ENCODE measurements at places on chromosomes 5 and 9.

DNA sequence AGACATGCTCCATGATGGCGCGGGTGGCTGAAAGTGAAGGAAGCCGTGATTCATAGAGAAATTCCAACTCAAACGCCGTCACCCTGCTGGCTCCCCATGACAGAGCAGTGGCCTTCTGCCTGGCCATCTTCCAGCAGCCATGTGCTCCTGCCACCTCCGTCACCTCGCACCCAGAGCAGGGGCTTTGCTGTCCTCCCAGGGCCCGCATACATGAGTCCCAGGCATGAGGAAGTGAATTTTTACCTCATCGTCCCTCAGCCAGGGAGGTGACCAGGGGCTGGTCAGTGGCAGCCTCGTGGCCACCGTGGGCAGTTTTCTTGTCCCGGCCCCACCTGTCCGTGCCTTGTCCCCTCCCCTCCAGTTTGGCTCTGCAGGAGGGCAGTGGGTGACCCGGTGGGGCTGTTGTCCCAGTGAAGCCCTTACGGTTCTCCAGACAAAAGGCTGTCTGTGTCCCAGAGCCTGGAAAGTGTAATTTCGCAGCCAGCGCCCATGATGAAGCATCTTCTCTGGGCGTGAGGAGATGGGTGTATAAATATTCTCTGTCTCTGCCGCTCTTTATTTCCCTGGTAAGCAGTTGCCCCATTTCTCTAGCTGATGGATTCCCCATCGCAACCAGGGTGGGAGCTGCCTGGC, 124.0 kb upstream of the LMX1B start:
- no peak overlapping the region for H3K27ac ChIP-seq
- peaks cover 47% of the 10 kb centered on the region for H3K27me3 ChIP-seq
- DNase-seq, result no peak
- peaks cover 4% of the 10 kb centered on the region for H3K4me1 ChIP-seq
- no peak overlapping the region for H3K4me3 ChIP-seq

DNA sequence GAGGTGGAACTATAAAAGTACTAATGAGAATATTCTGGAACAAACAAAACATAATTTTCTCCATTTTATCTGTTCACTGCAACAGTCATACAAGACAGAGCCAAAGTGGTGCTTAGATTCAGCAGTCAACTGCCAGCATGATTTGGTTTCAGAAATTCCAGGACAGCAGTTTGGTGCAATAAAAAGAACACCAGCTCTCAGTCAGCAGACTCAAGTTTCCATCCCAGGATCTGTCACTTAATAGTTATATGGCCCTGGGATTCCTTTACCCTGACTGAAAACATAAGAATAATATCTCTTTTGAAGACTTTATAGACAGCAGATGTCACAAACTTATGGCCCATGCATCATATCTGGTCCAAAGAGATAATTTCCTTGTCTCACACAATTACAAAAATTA, 92.8 kb upstream of the RASEF start:
- no peak overlapping the region for H3K27ac ChIP-seq
- peaks cover 5% of the 10 kb centered on the region for H3K4me1 ChIP-seq
- no peak for DNase-seq
- H3K27me3 ChIP-seq, result no peaks in the 10 kb centered on the region
- H3K4me3 ChIP-seq, result no peak overlapping the region

DNA sequence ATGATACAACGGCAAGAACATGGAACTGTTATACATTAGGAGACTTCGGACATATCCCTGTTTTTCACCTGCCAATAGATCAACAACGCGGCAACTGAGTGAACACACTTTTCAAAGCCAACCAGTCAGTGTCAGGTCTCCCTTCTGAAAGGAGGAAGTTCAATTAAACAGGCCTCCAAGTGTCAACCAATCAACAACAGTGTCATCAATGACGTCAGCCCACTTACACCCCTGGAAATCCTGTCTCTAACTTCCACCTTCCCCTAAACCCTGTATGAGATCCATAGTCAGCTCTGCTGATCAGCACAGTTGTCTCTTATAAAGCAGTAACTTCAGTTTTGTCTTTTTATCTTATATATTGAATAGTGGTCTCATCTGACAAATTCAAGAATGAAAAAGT, 36.6 kb downstream of the DMRT3 start:
- H3K27me3 ChIP-seq, result peaks cover 21% of the 10 kb centered on the region
- H3K4me1 ChIP-seq, result peaks cover 5% of the 10 kb centered on the region
- no peak for DNase-seq
- H3K27ac ChIP-seq, result no peak overlapping the region
- no peaks in the 10 kb centered on the region for H3K36me3 ChIP-seq
- H3K4me3 ChIP-seq, result no peak overlapping the region

- H3K27ac ChIP-seq, result no peak overlapping the region
- no peaks in the 10 kb centered on the region for H3K27me3 ChIP-seq
- H3K4me3 ChIP-seq, result no peak overlapping the region
- peaks cover 27% of the 10 kb centered on the region for H3K36me3 ChIP-seq
- DNase-seq, result no peak
These were observed 162.6 kb downstream of the CPLANE1 start for GRCh38 chr5:37086466-37087173.

- H3K4me1 ChIP-seq, result no peaks in the 10 kb centered on the region
- H3K27ac ChIP-seq, result no peak overlapping the region
- H3K4me3 ChIP-seq, result no peak overlapping the region
- peaks cover 9% of the 10 kb centered on the region for H3K27me3 ChIP-seq
- no peak for DNase-seq
- no peaks in the 10 kb centered on the region for H3K36me3 ChIP-seq
These were observed 4.3 kb upstream of the SGCD start for GRCh38 chr5:156322666-156323065.

DNA sequence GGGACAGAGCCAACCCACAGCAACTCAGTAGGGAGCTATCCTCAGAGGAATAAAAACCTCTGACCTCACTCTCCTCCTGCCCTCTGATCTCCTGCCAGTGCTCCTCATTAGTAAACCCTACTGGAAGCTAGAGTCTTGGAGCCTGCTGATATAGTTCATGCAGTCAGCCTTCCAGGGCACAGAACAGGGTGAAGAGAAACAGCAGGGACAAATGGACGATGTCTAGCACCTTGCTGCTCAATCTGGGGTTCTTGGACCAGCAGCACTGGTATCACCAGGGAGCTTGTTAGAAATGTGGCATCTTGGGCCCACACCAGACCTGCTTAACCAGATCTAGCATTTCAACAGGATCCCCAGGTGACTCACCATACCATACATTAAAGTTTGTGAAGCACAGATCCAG, 5.5 kb upstream of the GALNT12 start:
- no peak overlapping the region for H3K27ac ChIP-seq
- H3K36me3 ChIP-seq, result peaks cover 9% of the 10 kb centered on the region
- H3K4me1 ChIP-seq, result peaks cover 4% of the 10 kb centered on the region
- no peak for DNase-seq
- peaks cover 57% of the 10 kb centered on the region for H3K27me3 ChIP-seq
- H3K4me3 ChIP-seq, result no peak overlapping the region

GRCh38 chr5:37770786-37771185, 69.1 kb downstream of the GDNF start:
- no peak overlapping the region for H3K4me3 ChIP-seq
- no peak for DNase-seq
- H3K36me3 ChIP-seq, result no peaks in the 10 kb centered on the region
- no peak overlapping the region for H3K27ac ChIP-seq
- H3K27me3 ChIP-seq, result peaks cover 2% of the 10 kb centered on the region

- H3K4me3 ChIP-seq, result peak overlapping the region; percentile 99
- peaks cover 13% of the 10 kb centered on the region for H3K36me3 ChIP-seq
- peak overlapping the region; percentile 98 for H3K27ac ChIP-seq
- DNase-seq, result peak; percentile 35
These were observed 24.0 kb downstream of the HNRNPK start for GRCh38 chr9:83956086-83956435.

- H3K36me3 ChIP-seq, result no peaks in the 10 kb centered on the region
- H3K4me1 ChIP-seq, result no peaks in the 10 kb centered on the region
- H3K27ac ChIP-seq, result no peak overlapping the region
- DNase-seq, result no peak
These were observed 560.0 kb downstream of the BNC2 start for GRCh38 chr9:16310278-16311110.

DNA sequence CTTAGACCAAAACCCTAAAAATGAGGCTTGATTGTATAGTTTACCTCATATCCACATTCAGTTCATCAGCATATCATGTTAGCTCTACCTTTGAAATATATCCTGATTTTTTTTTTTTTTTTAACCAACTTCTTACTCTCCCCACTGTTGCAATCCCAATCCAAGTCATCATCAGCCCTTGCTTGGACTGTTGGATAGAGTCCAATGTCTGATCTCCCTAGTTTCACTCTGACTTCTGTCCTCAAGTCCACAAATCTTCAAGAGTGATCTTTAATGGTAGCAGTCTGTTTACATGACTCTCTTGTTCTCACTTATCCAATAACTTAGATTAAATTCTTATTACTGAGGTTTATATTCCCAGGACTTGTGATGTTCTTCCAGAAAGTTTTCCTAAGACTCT, 30.8 kb downstream of the NAA35 start:
- no peak overlapping the region for H3K27ac ChIP-seq
- H3K4me3 ChIP-seq, result no peak overlapping the region
- H3K27me3 ChIP-seq, result no peaks in the 10 kb centered on the region
- H3K36me3 ChIP-seq, result peaks cover 64% of the 10 kb centered on the region
- no peak for DNase-seq
- peaks cover 8% of the 10 kb centered on the region for H3K4me1 ChIP-seq

DNA sequence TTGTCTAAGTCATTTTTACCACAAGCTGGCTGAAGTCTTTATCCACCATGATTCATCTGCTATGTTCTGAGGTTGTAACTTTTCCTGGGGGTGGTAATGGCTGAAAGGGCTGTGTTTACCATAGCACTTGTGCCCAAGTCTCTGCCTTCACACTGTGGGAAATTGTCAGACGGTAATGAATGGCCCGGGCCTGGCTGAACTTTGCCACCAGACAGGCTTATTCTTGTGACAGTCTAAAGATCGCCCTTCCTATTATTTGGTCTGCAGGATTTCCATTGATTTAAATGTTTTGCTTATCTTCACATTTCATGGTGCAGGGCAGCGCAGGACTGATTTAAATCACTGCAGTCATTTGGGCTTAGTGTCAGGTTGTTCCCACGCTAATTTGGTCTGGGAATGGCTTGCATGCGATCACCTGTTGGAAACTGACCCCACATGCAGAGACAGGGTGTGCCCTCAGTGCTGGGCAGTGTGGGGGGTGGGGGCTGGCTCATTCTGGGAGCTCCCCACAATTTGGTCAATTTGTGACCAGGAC, 109.3 kb upstream of the ICE1 start:
- H3K27ac ChIP-seq, result no peak overlapping the region
- no peaks in the 10 kb centered on the region for H3K36me3 ChIP-seq
- H3K4me3 ChIP-seq, result no peak overlapping the region
- DNase-seq, result no peak
- H3K4me1 ChIP-seq, result no peaks in the 10 kb centered on the region

DNA sequence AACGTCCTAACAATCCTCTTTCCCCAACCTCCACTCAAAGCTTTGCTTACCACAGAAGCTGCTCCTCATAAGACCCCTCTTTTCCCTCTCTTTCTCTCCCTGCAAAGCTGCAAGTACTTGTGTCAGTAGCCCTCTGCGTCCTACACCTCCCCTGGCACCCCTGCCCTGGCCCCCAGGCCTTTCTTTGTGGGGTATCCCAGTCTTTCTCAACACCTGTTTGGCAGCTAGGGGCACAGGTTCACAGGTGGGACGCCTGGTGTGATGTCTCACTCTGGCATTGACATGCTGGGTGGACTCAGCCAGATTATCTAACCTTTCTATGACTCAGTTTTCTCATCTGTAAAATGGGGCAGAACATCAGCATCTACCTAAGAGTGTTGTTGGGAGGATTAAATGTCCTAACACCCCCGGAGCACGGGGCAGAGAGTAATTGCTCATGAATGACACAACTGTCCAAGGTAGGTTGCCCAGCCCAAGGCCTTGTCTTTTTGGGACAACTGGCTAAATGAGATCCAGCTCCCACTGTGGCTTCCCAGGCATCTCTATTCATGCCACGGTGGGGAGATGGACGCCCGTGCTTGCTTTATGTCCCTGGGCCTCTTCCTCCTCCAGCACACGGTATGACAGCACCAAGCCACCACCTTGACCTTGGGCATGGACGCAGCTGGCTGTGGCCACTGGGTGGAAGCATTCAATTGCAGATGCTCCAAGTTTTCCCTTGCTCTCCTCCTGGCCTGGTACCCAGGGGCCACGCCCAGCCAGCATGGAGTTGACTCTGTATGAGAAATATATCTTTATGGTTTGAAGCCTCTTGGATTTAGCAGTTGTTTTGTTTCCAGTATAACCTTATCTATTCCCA, 190.4 kb downstream of the RGS3 start:
- H3K27ac ChIP-seq, result no peak overlapping the region
- H3K4me3 ChIP-seq, result no peak overlapping the region
- no peak for DNase-seq
- no peaks in the 10 kb centered on the region for H3K36me3 ChIP-seq
- H3K27me3 ChIP-seq, result no peaks in the 10 kb centered on the region

GRCh38 chr9:89984214-89984613, 379.4 kb downstream of the GADD45G start:
- peak overlapping the region; percentile 95 for H3K27ac ChIP-seq
- peaks cover 60% of the 10 kb centered on the region for H3K4me1 ChIP-seq
- H3K36me3 ChIP-seq, result no peaks in the 10 kb centered on the region

- no peak for DNase-seq
- no peaks in the 10 kb centered on the region for H3K4me1 ChIP-seq
- no peak overlapping the region for H3K4me3 ChIP-seq
- H3K27ac ChIP-seq, result no peak overlapping the region
- no peaks in the 10 kb centered on the region for H3K36me3 ChIP-seq
- H3K27me3 ChIP-seq, result peaks cover 4% of the 10 kb centered on the region
These were observed 59.3 kb upstream of the AFAP1L1 start for GRCh38 chr5:149212198-149212951.

DNA sequence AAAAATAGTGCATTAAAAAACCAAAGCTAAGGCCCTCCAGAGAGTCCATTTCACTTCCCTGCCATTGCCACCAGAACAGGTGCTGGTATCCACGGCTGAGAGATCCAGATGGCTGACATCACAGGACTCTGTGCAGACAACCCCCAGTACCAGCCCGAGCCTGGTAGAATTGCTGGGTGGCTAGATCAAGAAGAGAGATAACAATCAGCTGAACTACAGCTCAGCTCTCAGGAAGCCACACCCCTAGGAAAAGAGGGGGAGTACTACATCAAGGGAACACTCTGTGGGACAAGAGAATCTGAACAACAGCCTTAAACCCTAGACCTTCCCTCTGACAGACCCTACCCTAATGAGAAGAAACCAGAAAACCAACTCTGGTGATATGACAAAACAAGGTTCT, 73.8 kb upstream of the SLIT3 start:
- no peak overlapping the region for H3K27ac ChIP-seq

GRCh38 chr9:130018265-130018664, 24.7 kb downstream of the FNBP1 start:
- peak overlapping the region; percentile 99 for H3K27ac ChIP-seq
- H3K4me3 ChIP-seq, result no peak overlapping the region
- no peak for DNase-seq
- H3K36me3 ChIP-seq, result peaks cover 82% of the 10 kb centered on the region
- H3K4me1 ChIP-seq, result peaks cover 55% of the 10 kb centered on the region

DNA sequence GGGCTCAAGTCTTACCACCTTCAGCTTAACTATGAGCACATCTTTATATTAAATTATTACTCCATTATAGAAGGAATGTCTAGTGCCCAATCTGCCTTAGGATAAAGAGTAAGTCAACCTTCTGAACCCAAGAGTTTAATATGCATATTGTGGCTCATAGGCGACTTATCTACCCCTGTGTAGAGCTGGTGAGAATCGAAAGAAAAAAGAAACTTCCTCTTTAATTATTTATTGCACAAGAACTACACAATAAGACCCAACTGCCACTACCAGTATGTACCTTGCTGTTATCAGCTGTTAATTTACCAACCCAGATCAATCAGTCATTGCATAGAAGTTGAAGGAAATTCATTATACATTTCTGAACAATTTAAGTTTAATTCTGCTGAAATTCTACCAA, 329.1 kb upstream of the SLC24A2 start:
- peaks cover 3% of the 10 kb centered on the region for H3K27me3 ChIP-seq
- no peak overlapping the region for H3K27ac ChIP-seq
- no peaks in the 10 kb centered on the region for H3K4me1 ChIP-seq
- no peak overlapping the region for H3K4me3 ChIP-seq

Measured in activated T-helper 2 cell treated with anti-CD3 and anti-CD28 coated beads, Interferon-gamma antibody, Interleukin-2, Interleukin-4, amounts not matched to agents 10 μg/mL and 5 μg/mL and 100 μg/mL, durations not matched to agents 14 hours and 24 hours and 36 hours (primary cell).